ENCODE measurements at places on chromosomes 11 and 22.
A peak's percentile ranks its signal among the peaks of the same experiment; 100 is the strongest.

GRCh38 chr22:20661473-20661872 lies 112.4 kb upstream of the SERPIND1 start:
- DNase-seq, result no peak

- DNase-seq, result peak; percentile 29
Measured at GRCh38 chr22:46007003-46007847, 30.3 kb upstream of the WNT7B start.

DNA sequence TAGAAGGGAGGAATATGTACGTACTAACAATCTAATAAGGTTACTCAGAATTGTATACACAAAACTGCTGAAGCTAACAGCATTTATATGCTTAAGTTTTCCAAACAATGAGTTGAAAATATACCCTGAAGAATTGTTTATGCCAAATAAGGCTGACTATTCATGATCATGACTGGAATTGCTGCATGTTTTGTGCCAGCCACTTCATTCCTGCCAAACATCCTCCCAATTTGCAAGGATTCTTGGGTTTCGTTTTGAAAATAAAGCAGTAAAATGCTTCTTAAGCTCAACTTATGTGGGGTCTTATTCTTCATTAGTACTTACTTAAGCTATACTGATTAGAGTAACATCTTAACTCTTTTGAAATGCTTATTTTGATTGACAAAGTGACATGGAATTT lies 149.0 kb downstream of the SPON1 start:
- DNase-seq, result no peak

- DNase-seq, result peak; percentile 12
Measured at GRCh38 chr11:133064152-133064877, 468.0 kb downstream of the OPCML start.

GRCh38 chr22:24827296-24827695 lies 21.3 kb downstream of the SGSM1 start:
- no peak for DNase-seq

DNA sequence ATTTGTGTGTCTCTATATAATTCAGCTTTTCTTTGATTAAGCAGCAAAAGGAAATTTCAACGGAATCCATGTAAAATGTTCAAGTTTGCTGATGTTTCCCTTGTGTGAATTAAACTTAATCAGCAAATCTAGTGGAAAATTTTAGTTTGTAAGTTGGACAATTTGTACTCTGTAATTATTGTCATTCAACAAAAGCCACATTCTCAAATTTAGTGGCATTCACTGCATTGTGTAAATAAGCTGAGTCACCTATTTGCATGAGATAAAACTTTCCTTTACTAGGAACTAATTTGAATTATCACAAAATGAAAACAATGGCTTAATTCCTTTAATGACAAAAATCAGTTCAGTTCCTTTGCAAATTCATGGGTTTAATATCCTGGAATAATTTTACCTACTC lies 784.2 kb upstream of the CCDC179 start:
- no peak for DNase-seq

- DNase-seq, result peak; percentile 24
Measured at GRCh38 chr11:47591764-47592163, 2.4 kb downstream of the C1QTNF4 start.

- DNase-seq, result no peak
Measured at GRCh38 chr11:121389651-121390050, 62.5 kb upstream of the SORL1 start.

- no peak for DNase-seq
Measured at GRCh38 chr22:16601437-16602223, 9.0 kb upstream of the CCT8L2 start.

DNA sequence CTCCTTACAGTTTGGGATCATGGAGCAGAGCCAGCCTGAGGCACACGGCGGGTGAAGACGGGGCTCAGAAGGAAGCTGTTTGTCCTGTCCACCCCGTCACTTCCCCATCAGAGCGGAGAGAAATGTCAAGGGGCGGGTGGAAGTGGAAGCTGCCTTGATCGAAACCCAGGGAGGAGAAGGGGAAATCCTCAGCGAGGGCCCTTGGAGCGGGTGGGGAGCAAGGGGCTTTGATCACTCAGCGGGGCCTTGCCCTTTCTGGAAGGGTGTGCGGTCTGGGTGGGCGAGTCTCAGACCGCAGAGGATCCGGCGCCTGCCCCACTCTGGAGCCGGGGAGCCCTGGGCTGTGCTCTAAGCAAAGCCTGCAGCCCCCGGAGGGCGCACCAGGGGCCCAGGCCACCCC lies 320.4 kb downstream of the NTM start:
- DNase-seq, result no peak

- DNase-seq, result no peak
Measured at GRCh38 chr11:46553814-46554212, 40.0 kb downstream of the AMBRA1 start.

DNA sequence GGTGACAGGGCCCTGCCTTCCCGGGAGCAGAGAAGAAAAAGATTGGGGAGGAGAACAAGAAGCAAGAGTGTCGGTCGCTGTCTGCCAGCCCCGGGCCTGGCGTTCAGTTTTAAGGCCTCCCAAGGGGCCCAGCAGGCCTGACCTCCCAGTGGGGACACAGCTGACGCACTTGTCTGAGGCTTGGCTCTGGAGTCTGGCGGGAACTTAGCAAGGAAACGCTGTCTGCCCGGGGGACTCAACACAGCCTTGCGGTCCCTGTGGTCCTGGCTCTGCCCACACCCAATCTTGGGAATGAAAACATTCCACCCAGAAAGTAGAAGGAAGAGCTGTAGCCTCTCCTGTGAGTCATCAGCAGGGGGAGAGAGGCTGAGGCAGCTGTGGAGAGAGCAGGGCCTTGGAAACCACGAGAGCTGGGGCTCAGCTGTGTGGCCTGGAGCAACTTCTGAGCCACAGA lies 54.4 kb downstream of the TRAF6 start:
- no peak for DNase-seq

DNA sequence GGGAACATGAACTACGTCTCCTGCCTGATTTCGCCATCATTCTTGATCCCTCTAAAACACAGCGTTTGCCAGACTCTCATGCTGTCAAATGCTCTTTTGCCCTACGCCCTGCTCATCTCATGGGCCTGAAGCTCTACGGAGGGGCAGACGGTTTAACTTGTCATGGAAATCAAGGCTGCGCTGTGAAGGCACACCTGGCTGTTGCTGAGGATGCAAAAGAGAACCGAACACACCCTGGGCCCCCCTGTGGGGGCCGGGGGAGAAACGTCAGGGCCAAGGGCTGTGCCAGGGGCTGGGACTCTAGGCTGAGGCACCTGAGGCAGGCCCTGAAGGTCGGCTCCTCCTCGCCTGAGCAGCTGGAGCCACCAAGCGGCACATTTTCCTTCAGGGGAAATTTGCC lies 957.2 kb downstream of the BRD1 start:
- DNase-seq, result no peak

- no peak for DNase-seq
Measured at GRCh38 chr11:129935723-129936122, 40.3 kb upstream of the NFRKB start.

DNA sequence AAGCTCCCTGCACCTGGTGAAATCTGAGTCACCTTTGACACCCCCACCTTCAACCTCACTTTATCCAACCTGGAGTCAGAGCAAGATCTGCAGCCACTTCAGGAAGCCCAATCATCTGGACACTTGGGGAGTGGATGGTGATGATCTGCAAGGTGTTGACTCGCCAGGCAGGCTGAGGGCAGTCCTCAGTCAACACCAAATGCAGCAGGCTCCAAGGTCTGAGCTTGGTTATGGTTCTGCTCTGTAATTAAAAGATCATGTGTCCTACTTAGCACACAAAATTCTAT lies 446.9 kb downstream of the BRD1 start:
- no peak for DNase-seq

DNA sequence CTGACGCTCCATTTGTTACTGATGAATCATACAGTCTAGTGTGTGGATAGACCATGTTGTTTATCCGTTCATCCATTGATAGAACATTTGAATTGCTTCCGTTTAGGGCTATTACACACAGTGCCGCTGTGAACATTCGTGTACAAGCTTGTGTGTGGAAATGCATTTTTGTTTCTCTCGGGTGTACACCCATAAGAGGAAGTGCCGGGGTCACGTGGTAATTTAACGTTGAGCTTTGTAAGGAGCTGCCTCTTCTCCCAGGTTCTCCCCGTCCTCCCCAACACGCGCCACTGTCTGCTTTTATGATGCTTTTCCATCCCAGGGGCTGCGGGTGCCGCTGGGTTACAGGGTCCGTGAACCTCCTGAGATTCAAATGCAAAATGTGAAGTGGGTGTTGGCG lies 142.3 kb downstream of the IGLL1 start:
- DNase-seq, result no peak

- DNase-seq, result peak; percentile 76
Measured at GRCh38 chr11:2885678-2886081, at the start of gene CDKN1C. TSS of gene CDKN1C (minus strand) at chr11:2885775. CDS start at chr11:2885456, 319 bp downstream.

DNA sequence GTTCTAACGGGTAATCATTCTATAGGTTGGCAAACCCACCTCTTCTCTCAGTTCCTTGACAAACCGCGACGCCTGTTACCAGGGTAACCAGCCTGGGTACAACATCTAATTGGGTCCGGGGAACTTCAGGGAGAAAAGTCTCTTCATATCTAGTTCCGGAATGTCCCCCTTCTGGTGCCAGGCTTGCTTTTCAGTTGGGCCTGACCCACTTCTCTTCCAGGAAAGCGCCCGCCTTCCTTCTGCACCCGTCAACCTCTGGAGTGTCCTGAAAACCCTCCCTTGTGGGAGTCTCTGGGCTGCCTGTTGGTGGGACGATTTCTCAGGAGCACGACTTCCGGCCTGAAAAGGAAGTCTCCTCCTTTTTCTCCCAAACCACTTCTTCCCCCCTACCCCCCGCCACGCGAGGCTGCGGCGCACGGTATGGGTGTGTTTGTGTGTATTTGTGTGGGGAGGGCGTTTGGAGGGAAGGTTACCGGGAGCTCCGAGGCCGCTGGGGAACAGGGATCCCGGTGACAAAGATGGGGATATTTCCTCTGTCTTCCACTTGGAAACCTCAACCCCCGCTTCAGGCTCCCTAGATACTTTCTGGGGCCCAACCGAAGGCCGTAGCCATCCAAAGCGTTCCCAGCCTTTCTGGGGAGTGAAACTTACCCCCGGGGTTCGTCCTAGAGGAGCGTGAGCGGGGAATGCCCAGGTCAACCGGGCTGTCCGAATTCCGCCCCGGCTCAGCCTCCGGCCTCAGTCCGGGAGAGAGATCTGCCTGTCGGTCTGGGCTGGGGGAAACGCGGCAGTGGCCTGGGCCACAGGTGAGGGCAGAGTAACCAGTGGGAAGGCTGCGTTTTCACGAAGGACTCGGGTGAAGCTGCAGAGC lies at the start of the genes NKAPD1 and PIH1D2:
Gene NKAPD1, plus strand, starts transcription at position 359 of the 871 bp plus-strand sequence. CDS start 1,276 bp downstream, outside the sequence.
Gene PIH1D2, minus strand, starts transcription at position 77 of the 871 bp plus-strand sequence. CDS start 843 bp downstream, outside the sequence.
- DNase-seq, result peak; percentile 86

GRCh38 chr11:69119190-69119589 lies 36.5 kb upstream of the SMIM38 start:
- DNase-seq, result no peak

DNA sequence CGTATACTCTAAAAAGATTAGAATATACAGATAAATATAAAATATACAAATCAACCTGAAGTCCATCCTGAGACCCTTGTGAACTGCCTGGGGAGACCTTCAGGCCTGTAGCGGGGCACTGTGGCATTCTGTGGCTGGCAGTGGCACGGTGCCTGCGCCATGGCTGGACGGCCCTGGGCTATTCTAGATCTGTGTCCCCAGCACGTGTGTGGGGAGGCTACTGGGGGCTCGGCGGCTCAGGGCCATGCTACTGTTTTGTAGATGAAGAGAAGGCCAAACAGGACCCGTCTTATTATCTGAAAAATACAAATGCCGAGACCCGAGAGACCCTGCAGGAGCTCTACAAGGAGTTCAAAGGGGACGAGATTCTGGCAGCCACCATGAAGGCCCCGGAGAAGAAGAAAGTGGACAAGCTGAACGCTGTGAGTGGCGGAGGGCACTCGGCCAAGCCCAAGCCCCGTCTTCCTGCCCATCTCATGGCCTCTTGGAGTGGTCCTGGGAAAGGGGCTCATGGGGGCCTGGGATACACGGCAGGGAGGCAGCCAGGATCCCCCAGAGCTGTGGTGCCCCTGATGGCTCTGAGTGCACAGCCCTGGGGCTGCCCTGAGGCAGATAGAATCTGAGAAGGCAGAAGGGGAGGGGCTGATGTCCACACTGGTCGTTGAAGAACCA lies 18.8 kb downstream of the PPIL2 start:
- no peak for DNase-seq

DNA sequence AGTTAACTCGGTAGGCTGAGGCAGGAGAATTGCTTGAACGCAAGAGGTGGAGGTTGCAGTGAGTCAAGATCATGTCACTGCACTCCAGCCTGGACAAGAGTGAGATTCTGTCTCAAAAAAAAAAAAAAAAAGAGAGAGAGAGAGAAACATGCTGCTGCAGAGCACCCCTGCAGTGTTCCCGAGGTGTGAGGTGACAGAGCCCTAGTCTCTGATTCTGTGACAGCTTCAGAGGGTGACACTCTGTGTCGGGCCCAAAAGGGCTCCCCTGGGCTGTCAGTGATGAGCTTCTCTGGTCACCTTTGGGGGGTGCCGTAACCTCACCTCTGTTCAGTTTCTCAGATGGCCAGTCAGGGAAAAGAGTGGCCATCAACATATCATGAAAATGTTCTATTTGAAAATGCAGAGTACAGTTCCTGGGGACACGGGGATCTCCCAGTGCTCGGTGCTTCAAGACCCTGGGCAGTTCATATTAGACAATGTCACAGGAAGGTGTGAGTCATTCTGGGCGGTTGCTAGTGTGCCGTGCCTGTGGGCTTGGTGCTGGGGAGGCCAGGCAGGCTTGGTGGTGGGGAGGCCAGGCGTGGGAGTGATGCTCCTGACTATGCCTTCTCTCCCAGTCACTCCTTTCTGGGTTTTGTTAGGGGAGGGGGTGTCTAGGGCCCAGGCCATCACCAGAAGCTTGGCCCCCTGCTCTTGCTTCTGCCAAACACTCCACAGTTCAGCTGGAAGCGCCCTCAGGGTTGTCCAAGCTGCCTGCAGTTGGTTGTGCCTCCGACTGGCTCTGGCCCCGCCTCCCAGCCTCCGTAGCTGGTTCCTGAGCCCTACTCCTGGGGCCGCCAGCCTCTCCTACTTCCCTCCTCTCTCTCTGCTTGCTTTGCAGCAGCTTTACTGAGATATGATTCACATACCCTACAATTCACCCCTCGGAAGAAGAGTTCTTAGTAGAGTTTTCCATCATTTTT lies 52.5 kb upstream of the CLDN5 start:
- DNase-seq, result peak; percentile 84

DNA sequence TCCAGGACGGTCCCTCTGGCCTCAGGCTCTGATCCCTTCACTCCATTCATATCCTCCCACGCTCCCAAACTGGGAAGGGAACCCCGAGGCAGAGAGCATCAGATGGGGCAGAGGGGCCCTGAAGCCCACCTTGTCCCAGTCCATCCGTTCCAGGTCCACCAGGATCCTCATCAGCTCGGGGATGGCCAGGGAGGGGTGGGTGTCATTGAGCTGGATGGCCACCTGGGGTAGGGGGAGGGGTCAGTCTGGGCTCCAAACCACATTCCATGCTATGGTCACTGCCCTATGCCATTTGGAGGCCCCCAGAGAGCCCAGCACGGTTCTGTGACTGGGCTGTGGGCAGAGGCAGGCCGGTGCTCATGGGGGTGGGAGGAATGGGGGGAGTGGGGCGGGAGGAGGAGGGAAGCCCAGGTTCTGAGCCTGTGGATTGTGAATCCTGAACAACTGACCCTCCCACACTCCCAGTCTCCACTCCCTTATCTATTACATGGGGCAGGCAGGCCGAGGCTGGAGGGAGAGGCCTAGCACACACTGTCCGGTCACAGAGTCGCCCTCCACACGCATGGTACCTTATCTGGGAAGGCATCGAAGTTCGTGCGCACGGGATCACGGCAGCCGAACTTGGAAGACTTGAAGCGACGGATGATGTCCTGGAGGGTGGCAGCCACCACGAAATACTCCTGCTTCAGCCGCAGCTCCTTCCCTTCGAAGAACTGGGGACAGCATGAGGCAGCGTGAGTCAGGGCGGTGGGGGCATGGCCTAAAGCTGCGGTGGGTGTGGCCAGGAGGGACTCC lies 5.5 kb downstream of the PYGM start:
- DNase-seq, result no peak

- DNase-seq, result no peak
Measured at GRCh38 chr22:48244388-48245195, 1482.1 kb downstream of the TBC1D22A start.

Data from activated naive CD4-positive, alpha-beta T cell treated with anti-CD3 and anti-CD28 coated beads for 36 hours (primary cell).